ENCODE measurements at places on chromosomes 4 and X.
A peak's percentile ranks its signal among the peaks of the same experiment; 100 is the strongest.

DNA sequence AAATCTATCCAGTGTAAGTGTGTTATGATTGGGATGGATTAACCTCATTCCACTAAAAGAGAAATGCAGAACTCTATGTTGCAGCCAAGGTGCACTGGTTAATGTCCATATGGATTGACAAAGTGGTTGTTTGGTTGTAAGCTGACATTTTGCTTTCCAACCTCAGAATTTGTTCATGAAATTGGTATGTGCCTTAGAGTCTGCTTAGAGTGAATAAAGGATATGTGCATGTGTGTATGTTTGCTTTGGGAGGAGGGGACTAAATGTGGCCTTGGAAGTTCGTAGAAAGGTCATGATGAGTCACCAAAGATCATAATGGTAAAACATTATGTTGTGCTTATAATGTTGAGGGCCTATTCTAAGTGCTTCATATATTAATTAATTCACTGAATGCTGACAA lies 44.1 kb upstream of the MBNL3 start:
- DNase-seq, result no peak

- no peak for DNase-seq
Observed at GRCh38 chrX:13620207-13620606, 32.7 kb upstream of the TCEANC start.

GRCh38 chr4:16413814-16414555 lies 187.7 kb upstream of the TAPT1 start:
- no peak for DNase-seq

DNA sequence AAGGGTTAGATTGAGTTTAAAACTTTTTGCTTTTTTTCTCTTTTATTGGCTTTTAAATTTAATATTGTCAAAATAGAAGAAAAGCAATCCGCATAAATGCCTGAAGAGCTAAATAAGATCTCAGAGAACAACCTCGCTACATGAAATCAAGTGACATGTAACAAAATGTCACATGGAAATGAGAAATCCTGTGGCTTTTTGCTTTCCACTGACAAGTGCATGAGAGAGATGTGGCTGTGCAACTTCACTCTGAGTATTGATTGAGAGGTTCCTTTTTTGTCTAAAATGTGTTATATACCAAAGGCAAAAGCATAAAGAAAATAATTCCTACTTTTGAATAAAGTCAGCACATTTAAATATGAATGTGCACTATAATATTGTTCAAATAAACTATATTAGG lies 263.5 kb downstream of the MAPK10 start:
- no peak for DNase-seq

DNA sequence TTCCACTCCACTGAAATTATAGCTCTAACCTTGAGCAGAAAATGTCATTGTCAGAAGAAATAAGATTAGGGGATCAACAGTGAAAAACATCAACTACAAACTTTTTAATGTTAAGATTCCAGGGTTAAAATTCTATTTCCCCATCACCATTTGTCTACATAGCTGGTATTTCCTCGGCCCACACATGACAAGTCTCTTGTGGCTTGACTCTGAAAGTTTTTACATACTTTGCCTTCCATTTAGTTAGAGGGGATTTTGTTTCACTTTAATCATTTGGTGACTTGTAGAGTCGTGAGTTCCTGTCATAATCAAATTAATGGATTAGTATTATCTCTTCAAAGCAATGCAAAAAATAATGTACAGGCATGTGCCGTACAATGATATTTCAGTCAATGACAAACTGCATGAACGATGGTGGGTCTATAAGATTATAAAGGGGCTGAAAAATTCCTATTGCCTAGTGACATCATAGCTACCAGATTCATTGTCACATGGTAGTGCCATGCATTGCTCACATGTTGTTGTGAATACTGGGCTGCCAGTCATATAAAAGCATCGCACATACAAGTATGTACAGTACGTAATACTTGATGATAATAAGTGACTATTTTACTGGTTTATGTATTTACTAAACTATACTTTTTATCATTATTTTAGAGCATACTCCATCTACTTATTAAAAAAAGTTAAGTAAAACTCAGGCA lies 72.0 kb downstream of the ING2 start:
- peak; percentile 16 for DNase-seq

DNA sequence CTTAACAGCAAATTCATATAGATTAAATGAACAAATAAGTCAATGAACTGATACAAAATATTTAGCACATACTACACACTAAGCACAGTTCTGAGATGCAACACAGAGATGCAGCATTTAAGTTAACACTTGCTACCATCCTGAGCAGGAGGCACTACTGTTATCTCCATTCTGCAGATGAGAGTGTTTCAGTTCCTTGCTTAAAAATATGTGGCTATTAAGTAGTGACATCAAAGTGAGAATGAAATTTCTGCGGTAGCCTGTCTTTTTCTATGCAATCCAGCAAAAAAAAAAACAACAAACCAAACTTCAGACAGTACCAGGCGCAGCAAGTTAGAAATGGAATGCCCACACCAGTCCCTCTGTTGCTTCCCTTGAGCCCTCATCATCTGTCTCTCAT lies 90.8 kb downstream of the SHISA3 start:
- DNase-seq, result no peak

DNA sequence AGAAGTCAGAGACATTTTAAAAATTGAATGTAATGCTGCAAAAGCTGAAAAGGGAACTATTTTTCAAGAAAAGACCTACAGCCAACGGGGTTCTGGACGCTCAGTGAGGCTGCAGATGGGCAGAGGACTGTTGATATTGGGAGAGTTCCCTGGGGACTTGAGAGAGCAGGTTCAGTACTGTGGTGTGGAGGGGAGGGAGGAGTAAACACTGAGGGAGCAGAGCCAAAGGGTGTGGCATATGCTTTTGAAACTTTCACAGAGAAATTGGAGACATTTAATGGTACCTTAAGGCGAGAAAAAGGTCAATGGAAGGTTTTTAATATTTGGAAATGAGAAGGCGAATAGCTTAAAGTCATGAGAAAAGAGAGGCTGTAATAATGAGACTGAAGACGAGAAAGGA lies 62.2 kb upstream of the GPM6A start:
- no peak for DNase-seq
